ENCODE measurements at places on chromosomes 2 and 18.

GRCh38 chr2:100292022-100292580, 30.2 kb downstream of the LONRF2 start:
- peak; percentile 79 for DNase-seq

- DNase-seq: no peak
Observed at GRCh38 chr18:60209042-60209441, 163.5 kb downstream of the MC4R start.

DNA sequence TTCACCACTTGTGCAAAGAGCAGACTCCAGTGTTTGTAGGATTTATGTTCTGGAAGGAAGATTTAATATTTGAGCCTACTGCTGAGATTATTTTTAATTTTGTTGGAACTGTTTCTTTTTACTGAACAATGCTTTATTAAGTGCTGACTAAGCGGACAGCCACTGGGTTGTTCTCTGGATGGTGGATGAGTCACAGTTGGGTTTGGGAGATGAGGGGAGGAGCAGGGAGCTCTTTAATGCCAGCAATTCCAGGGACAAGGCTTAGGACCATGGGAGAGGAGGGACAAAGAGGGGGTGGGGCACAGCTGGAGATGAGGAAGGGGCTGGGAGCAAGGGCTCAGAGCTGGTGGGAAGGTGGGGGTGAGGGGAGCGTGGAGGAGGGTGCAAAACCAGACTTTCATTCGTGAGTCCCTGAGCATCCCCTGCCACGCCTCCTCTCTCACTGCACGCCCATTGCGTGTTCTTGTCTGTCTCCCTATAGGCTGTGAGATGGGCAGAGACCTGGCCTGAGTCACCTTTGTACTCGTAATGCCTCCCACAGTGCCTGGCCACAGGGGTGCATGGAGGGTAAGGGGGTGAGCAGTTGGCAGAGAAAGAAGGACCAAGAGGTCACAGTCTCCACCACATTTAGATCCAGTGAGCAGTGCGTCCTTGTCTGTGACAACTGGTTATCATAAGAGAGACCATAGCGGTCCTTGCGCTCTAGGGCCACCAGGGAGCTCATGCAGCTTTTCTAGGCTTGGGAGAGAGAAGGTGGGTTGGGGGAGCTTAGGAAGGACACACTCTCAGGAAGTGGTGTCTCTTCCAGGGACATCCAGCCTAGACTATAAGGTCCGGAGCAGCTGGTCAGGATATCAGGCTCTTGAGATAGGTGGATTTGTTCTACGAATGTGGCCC, 18.4 kb downstream of the SLC4A3 start:
- peak; percentile 90 for DNase-seq

DNA sequence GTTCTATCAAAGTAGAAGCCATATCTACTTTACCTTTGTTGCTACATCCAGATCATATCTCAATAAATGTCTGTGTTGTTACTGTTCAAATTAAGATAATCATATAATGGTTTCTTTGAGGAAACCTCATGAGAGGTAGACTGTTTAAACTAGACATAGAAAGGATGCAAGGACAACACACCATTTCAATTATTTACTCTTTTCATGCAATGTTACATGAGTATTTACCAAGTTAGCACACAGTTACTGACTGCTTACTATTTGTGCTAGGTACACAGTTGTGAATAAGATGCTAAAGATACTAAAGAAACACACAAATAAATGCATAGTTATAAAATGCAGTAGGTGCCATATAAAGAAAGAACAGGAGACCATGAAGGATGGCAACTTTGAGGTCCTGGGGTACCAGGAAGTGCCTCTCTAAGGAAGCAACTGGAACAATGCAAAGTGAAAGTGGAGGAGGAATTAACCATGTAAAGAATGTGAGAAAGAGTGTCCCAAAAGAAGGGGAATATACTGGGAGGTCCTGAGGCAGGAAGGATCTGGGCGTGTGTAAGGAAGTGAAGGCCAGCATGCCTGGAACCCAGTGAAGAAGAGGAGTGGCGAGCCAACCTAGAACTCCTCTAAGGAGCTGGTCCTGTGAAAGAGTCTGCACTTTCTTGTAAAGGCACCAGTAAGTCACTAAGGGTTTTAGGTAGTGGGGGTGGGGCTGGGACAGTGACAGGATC, 39.4 kb downstream of the RBMS1 start:
- no peak for DNase-seq

DNA sequence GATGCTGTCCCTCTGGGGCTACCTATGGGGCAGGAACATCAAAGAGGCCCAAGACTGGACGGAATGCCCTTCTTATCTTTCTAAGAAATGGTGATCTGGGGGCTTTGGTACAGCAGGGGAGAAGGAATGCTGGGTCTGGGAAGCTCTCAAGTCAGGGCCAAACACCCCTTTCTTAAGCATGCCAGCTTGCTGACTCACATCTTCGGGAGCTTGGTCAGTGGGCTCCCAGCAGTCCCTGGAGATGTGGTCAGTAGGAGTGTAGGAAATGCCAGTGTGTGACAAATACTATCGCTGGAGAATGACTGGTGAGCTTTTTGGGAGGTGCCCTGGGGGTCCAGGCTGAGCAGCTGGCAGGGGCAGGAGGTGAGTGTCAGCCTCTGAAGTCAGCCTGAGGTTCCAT, 105.0 kb upstream of the CDC42EP3 start:
- peak; percentile 94 for DNase-seq

- DNase-seq: no peak
Observed at GRCh38 chr2:214297423-214297822, 113.4 kb upstream of the VWC2L start.

- DNase-seq: peak; percentile 84
Observed at GRCh38 chr2:128408349-128409305, 90.0 kb upstream of the HS6ST1 start.

DNA sequence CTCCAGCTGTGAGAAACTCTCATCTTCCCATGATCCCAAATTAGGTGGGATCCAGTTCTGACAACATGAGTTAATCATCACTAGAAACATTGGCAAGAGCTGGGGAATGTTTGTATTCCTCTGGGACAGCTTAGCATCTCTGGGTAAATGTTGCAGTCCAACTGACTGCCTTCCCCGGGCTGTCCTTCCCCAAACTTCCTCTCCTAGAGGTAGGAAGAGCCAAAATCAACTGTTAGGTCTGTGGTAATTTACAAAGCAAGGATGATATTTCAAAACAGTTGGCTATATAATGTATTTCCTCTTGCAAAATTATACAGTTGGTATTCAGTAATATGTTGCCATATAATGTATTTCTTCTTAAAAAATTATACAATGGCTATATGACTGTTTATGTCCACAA, 148.5 kb downstream of the MGAT5 start:
- DNase-seq: peak; percentile 81

GRCh38 chr18:53148123-53148522, 808.1 kb downstream of the DCC start:
- no peak for DNase-seq

DNA sequence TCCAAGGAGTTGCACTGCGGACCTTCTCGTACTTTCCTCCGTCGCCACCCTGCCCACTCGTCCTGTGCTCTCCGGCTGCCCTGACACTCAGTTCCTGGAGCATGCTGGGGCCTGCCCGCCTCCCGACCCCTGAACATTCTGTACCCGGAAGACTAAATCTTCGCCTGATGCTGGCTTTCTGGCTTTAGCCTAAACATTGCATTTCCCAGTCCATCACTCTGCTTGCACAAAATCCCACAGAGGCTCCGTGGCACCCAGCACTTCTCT, 550 bp upstream of the SFXN5 start:
- DNase-seq: no peak

- peak; percentile 23 for DNase-seq
Observed at GRCh38 chr18:28960146-28960545, 783.2 kb upstream of the CDH2 start.

All from fibroblast of skin of abdomen (primary cell).